Omental fat pad (tissue), 4 donors: ENCODE measurements at places on chromosomes 11 and 22.

DNA sequence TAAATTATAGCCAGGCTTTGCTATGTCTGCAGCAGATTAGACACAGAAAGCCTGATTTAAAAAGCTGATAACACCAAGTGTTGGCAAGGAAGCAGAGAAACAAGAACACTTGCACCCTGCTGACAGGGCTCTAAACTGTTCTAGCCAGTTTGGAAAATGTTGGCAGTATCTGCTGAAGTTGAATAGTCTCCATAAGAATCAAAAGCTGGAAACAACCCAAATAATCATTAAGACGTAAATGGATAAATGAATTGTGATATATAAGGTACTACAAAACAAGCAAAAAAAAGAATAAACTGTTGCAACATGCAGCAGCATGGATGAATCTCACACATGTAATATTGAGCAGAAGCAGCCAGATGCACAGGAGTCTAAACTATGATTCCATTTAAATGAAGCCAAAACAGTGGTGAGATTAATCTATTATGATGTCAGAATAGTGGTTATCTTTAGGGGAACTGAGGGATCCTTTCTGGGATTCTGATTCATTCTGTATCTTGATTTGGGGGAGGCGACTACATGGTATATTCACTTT lies 40.4 kb upstream of the ADORA2A start:
- no peak for DNase-seq

DNA sequence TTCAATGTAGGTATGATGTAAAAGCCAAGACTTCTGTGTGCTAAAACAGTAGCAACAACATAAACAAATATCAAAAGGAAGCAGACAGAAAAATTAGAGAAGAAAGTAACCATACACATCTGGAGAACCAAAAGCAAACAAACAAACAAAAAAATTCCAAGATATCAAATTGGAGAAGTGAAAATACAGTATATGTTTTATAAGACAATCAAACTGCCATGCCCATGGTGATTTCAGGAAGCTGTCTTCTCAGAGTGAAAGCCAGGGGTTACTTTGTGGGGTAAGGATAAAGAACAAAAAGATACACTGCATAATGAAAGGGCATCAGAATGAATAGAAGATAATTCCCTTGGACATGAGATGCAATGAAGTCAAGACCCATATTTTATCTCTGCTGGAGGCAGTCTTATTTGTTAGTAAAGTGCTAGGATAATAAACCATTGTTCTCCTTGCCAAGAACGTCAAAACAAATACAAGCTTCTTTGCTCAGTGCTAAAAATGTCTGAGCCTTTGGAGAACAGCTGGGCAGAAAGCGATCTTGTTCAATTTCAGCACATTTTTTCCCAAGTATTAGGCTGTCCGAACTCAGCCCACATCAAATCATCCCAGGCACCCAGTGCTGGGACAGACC lies 38.1 kb upstream of the LDLRAD3 start:
- no peak for DNase-seq

- DNase-seq, result peak; percentile 55
Measured at GRCh38 chr11:74696939-74697675, 34.1 kb downstream of the CHRDL2 start.

GRCh38 chr11:80831374-80831773 lies 1390.5 kb upstream of the TENM4 start:
- no peak for DNase-seq

DNA sequence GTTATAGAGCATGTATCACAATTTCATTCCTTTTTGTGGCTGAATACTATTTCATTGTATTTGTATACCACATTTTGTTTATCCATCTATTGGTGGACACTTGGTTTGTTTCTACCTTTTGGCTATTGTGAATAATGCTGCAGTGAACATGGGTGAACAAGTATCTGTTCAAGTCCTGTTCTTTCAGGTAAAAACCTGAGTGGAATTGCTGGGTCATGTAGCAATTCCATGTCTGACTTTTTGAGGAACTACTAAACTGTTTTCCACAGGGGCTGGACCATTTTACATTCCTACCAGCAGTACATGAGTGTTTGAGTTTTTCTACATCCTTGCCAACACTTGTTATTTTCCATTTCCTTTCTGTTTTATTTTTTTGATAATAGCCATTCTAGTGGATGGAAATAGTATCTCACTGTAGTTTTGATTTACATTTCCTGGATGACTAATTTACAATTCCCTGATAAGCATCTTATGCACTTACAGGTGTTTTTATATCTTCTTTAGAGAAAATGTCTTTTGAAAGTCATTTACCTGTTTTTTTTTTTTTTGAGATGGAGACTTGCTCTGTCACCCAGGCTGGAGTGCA lies 12.2 kb downstream of the CABIN1 start:
- DNase-seq, result no peak

- no peak for DNase-seq
Measured at GRCh38 chr22:41382610-41383009, 868 bp downstream of the TEF start.

DNA sequence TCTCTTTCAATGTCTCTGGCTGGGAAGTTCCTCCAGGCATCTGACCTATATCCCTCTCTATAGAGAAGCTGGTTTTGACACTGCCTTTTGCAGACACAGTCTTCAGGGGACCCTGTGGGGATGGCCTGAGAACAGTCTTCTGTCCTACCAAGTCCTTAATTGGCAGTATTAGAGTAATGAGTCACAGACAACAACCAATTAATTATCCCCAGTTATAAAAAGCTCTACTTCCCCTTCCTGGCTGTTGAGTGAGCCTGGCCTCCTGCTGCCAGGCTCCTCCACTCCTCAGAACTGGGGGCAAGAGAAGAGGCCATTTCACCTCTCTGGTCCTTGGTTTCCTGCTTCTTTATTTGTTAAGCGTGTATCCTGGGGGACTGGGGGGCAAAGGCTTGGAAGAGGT lies 41.2 kb upstream of the KLHL35 start:
- DNase-seq, result no peak

GRCh38 chr11:129815596-129816461 lies at the start of gene TMEM45B:
TMEM45B (plus strand) TSS chr11:129815848; CDS start chr11:129852483, 36,635 bp downstream.
- DNase-seq, result no peak

GRCh38 chr11:125950696-125951651 lies 5.1 kb downstream of the VSIG10L2 start:
- no peak for DNase-seq

DNA sequence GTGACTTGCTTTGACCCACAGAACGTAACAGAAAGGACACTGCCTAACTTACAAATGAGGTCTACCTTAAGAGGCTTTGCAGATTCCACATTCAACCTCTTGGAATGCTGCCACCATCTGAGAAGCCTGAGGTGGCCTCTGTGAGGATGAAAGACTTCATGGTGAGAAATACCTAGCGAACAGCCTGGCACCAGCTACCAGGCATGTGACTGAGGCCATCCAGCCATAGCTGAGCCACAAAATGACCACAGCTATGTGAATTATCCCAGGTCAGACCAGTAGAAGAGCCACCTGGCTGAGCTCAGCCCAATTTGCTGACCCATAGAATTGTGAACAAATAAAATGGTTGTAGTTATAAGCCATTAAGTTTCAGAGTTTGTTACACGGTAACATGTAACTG lies 37.5 kb downstream of the PPARA start:
- DNase-seq, result no peak

DNA sequence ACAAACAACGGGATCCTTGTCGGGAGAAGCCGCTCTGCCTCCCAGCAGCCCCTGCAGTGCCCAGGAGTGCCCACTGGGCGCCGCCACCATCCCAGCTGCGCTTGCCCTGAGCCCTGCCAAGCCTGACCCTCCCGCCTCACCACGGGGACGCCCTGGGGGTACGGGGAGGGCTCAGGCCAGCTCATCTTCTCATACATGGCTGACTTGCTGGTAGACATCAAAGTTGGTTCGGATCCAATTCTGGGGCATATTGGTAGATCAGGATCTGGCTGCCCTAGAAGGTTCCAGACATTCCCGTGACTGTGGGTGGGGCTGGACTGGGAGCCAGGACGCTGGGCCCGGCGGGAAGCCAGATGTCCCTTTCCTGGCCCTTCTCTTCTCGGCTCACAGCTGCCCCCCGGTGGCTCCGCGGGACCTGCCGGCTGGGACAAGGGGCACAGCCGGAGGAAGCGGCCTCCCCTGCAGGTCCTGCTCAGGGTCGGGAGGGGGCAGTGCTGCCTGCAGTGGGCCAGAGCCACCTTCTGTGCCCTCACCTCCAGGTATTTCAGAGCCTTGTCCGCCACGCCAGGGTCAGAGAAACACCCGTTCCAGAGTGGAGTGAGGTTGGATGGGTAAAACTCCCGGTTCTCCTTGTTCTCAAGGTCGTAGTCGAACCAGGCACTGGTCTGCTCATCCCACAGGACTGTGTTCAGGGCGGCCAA lies 10.6 kb upstream of the TREH start:
- DNase-seq, result peak; percentile 64

DNA sequence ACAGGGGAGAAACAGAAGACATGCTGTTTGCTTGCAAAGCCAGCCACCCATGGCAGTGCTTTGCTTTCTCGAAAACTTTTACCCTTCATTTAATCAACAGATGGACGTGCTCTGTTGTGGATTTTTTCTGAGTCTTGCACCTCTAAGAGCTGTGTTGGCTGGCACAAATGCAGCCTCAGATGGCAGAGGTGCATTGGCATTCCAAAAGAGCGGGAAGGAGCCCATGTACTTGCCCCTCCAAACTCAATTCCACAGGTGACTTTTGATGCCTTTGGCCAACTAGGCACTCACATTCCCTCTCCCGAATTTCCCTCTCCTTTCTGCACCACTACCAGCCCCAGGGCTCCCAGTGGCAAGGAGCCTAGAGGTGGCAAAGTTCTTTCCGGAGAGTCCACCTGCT lies 1.2 kb downstream of the KIRREL3 start:
- DNase-seq, result no peak

- peak; percentile 66 for DNase-seq
Measured at GRCh38 chr11:4539603-4540219, 5.3 kb upstream of the OR52M1 start.

DNA sequence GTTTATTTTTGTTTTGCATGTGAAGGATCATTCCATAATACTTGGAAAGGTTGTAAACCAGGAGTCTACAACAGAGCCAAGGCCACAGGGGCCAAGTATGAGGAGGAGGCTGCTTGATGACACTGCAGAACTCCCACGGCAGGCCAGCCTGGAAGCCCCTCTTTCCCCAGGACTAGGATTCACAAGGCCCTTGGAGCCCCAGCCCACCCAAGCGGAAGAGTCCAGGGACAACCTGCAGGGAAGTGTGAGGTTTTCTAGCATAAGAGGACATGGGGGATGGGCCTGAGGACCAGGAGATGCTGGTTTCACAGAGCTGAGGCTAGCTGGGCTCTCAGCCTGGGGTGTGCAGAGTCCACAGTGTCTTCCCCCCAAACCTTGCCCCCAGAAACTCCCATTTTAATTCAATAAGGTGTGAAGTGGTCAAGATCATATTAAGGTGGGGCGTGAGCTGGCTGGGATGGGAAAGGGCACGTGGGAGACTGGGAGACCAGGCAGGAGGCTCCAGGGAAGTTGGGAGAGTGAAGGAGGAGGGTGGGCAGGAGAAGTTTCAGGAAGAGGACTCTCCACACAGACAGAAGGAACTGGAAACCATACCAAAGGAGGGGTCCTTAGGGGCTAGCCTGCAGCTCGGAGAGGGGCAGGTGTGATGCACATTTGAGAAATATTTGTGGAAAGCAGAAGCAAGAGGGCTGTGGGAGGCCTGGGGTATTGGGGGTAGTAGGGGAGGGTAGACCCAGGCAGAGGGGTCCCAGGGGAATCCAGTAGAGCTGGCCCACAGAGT lies 12.4 kb downstream of the GNAZ start:
- no peak for DNase-seq

DNA sequence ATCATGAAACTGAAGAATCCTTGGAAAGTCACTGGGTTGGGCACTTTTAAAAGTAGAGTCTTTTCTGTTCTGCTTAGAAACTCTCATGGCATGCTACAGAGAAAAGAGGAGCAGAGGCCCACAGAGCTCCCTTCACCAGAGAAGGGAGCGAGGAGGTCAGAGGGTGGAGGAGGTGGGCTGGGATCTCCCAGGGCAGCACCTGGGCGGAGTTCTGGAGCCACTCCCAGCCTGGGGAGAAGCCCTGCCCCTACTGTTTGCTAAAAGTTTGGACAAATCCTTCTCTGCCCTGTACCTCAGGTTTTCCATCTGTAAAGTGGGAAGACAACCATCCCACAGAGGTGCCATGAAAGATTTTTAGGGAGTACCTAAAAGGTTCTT lies 299.1 kb downstream of the KIRREL3 start:
- DNase-seq, result no peak

- no peak for DNase-seq
Measured at GRCh38 chr11:107928767-107929507, 689 bp downstream of the RAB39A start.

GRCh38 chr11:47257517-47258316 lies at the start of gene NR1H3:
NR1H3 (plus strand) TSS chr11:47257996; CDS start chr11:47259217, 1,221 bp downstream.
- no peak for DNase-seq

- no peak for DNase-seq
Measured at GRCh38 chr11:46457021-46457420, 65.4 kb upstream of the CHRM4 start.

GRCh38 chr11:44275961-44276550 lies 33.9 kb downstream of the ALX4 start:
- DNase-seq, result no peak

DNA sequence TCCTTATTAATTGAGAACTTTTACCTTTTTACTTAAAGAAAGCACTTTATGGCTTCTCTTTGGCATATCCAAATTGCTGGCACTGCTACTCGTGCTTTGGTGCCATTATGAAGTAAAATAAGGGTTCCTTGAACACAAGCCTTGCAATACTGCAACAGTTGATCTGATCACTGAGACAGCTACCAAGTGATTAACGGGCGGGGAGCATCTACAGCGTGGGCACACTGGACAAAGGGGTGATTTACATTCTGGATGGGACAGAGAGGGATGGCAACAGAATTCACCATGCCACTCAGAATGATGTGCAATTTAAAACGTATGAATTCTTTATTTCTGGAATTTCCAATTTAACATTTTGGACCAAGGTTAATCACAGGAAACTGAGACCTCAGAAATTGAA lies 7.7 kb downstream of the CHRDL2 start:
- DNase-seq, result no peak

- no peak for DNase-seq
Measured at GRCh38 chr11:209275-210121, 2.0 kb downstream of the RIC8A start.

DNA sequence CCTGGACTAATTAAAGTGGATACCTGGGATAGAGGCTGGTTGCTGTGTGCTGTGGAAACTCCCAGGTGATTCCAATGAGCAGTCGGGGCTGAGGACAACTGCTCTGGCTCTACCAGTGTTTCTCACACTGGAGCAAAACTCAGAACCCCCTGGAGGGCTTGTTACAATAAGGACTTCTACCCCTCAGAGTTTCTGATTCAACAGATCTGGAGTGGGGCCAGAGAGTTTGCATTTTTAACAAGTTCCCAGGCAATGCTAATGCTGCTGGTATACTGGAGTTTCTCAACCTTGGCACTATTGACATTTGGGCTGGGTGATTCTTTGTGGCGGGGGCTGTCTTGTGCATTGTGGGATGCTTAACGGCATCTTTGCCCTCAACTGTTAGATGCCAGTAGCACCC lies 353.7 kb downstream of the MIAT start:
- no peak for DNase-seq

GRCh38 chr11:14956111-14956510 lies 16.0 kb downstream of the CALCA start:
- DNase-seq, result no peak

GRCh38 chr22:32473388-32473952 lies 1.1 kb upstream of the FBXO7 start:
- no peak for DNase-seq

- no peak for DNase-seq
Measured at GRCh38 chr11:75320046-75320618, 31.3 kb downstream of the ARRB1 start.
